Fibroblast of skin of left quadriceps (primary cell): ENCODE measurements at places on chromosomes 5 and 9.
A peak's percentile ranks its signal among the peaks of the same experiment; 100 is the strongest.

- DNase-seq: no peak
These were observed 31.2 kb upstream of the NDUFB6 start for GRCh38 chr9:32603914-32604852.

GRCh38 chr5:96075579-96076289, 114.1 kb upstream of the ELL2 start:
- DNase-seq: no peak

DNA sequence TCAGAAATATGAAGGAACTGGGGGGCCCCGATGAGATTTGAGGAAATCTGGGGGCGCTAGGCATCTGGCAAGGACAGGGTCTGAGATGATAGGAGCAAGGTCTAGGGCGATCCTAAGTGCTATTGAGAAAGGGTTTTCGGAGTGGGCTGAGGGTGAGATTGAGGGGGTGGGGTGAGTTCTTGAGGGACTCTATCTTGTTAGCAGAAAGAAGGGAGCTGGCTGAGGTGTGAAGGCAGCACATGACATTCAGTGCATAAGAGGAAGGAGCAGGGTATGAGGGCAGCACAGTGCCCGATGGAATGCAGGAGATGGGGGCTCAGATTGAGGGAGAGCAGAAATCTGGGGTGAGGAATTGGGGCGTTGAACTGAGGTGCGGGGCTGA, 640 bp downstream of the TRIM32 start:
- DNase-seq: no peak

DNA sequence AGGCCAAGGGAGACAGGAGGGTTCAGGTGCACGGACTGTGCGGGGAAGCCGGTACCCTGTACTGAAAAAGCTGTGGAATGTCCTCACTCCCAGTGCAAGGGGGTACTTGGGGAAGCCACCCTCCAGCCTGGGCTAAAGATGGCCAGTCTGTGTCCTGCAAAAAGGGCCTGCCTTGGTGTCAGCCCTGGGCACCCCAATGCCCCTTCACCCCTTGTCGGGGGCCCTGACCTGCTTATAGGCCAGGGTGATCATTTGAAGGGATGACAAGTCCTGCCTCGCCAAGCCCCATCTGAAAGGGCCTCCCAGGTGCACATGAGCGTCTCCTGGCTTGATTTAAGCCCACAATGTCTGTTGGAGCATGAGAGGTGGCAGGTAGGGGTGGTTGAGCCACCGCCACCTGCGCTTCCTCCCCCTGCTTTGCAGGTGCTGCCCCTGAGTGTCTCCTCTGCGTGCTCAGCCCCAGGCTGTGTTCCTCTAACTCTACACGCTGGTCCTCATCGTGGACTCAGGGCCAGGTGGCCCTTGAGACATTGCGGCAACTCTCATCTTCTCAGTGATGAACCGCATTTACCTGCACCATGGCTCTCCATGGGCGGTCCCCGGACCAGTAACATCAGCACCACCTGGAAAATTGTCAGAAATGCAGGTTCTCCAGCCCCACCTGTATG, 97.0 kb downstream of the ANKRD33B start:
- no peak for DNase-seq

DNA sequence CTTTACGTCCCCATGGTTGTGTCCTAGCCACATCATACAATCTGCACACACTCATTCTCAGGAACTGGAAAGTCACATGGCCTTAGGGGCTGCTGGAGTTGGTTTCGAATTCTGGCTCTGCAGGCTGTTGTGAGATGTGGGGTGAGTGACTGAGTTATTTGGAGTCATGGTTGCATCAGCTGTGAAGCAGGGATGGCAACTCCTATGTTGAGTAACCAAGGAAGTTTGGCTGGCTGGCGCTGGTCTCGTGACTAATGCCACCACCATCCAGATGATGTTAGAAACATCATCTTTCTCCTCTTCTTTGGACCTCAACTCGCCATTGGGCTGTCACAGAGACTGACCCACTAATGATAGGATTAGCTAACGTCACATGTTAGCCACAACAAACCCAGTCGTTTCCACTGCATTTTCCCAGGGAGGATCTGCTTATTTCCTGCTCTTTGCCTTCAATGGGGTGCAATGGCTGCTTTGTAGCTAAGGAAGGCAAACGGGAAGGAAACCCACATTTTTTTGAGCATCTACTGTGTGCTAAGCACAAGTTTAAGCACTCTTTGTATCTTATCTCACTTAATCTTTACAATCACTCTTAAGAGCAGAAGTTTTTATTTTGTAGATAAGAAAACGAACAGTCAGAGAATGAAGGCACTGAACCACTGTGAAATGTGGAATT, 78.1 kb upstream of the UBTD2 start:
- peak; percentile 94 for DNase-seq

DNA sequence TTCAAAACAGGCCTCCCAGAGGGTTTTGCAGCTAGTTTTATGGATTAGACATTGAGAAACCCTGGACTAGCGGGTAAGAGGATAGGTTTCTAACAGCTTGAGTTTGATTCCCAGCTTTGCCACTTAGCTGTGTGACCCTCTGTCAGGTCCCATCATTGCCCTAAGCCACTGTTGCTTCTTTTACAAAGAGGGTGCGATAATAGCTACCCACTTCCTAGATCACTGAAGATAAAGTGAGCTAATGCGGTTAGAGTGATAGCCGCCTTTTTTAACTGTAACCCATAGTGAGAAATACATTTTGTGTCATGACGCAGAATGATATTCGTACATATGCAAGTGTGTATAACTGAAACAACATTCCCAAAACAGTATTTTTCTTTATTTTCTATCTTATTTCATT, 40.3 kb downstream of the CSF1R start:
- DNase-seq: no peak

DNA sequence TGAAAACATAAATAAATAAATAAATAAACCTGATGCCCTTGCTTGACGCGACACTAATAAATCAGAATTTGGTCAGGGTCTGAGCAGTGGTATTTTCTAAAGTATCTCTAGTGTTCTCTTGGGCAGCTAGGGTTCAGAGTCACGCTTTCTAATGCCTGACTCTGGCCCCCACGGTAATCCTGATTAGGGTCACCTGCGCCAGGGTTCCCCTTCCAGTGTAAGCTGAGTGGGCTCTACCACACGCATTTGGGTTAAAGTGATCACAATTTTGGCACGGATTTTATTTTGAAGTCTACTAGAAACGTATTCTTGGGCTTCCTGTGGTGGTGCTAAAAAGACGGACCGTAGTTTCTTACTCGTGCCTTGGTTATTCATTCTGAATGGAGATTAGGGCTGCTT, 651 bp downstream of the TTC1 start:
- no peak for DNase-seq

- no peak for DNase-seq
These were observed 2.9 kb upstream of the FLT4 start for GRCh38 chr5:180652346-180652745.

DNA sequence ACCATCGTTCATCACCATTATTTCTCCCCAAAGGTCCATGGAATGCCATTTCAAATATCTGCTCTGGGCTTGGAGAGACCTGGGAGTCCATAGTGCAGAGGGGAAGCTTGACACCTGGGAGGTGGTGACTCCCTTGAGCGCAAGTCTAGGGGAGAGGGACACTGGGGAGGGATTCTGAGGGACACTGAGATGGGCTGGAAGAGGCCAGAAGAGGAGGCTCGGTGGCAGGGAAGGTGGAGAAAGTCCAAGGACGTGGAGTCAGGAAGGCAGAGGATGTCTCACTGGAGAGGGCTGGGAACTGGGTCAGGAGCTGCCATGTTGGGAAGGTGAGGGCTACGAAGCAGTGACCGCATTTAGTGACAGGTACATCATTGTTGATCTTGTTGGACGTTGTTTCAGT, 160.3 kb upstream of the MVB12B start:
- DNase-seq: no peak

DNA sequence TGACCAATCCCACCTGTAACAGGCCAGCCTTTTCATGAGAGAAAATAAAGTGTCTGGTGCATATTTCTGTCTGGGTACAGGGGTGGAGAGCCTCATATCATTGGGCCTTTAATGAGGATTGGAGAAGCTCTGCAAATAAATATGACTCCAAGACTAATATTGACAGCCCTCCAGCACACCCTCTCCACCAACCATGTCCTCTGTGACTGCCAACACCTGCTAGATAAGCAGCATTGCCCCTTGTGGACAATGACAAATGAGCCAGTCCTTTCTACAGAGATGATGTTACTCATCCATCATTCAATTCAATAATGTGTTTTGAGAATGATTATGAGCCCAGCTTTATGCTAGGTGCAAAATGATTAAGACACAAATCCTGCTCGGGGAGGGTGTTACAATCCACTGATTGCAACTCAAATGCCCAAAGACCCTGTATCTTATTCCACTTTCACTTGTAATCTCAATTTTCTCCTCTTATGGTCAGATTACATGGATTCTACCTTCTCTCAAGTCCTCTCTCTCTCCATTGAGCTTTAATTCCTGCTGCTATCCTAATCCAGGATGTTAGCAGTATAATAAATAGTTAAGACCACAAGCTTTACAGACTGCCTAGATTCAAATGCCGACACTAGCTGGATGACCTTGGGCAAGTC, 2.1 kb upstream of the GFRA3 start:
- DNase-seq: no peak

- DNase-seq: peak; percentile 29
These were observed 31.4 kb upstream of the ERGIC1 start for GRCh38 chr5:172802567-172803176.

DNA sequence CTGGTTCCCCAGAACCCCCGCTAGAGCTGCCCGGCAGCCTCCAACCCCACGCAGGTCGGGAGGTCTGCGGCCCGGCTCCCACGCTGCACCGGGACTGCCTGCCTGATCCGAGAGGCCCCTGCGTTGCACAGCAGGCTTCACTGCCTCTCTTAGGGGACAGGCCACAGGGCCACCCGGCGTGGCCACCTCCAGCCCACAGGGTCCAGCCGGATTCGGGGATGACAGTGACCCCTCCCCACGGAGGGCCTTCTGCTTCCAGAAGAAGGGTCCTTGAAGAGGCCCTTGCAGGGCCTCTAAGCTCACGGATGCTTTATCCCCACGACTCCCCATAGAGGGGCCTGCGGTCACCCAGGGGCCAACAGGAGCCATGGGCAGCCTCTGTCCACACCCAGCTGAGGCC, 66.1 kb upstream of the PPP1R26 start:
- DNase-seq: no peak

GRCh38 chr9:120924698-120925534, 1.7 kb downstream of the TRAF1 start:
- DNase-seq: no peak

- DNase-seq: no peak
These were observed 192.4 kb downstream of the ADAMTSL1 start for GRCh38 chr9:18666348-18666747.

DNA sequence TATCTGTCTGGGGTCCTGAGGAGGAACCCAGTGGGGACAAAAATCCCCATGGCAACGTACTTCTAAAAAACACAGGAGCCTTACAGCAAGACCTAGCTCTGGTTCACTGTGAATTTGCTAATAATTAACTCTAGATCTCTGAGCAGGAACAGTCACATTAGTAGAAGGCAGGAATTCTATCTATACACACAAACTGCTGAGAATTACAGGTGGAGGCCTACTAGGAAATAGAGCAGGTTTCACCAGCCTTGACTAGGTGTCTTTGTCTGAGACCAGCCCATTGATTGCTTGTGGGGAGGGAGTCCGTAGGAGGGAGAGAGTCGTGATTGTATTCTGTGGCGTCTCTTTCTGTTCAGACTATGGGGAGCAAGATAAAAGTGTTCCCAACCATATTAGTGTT, 44.8 kb downstream of the PRLR start:
- no peak for DNase-seq

GRCh38 chr9:16000811-16001210, 448.0 kb downstream of the CCDC171 start:
- no peak for DNase-seq

- no peak for DNase-seq
These were observed 270.3 kb upstream of the MAP3K1 start for GRCh38 chr5:56545016-56545415.

DNA sequence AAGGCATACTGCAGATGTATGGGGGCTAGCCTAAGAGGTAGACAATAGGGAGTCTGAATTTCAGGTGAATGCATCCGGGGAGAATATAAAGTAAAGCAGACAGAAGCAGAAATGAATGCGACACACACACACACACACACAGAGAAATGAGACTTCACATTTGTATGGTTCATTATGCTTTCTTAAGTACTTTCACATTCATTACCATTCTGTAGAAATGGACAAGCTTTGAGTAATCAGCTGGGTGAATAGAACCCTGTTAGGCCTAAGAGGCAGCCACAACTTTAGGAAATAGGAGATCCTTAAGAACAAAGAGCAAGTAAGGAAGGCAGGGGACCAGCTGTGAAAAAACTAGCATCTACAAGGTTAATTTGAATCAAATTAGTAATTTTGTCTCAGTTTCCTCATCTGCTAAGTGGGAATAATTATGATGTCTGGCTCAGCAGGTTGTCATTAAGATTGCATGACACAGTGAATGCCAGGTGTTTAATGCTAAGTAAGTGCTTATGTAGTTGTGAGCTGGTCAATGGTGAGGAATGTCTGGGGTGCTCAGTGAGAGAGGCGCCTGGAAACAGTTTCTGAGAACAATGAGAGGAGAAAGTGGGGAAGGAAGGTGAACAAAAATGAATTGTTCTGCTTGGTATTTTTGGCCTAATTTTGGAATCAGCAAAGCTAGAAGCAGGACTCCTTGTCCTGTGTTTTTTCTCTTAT, 265.8 kb upstream of the CLINT1 start:
- DNase-seq: no peak

DNA sequence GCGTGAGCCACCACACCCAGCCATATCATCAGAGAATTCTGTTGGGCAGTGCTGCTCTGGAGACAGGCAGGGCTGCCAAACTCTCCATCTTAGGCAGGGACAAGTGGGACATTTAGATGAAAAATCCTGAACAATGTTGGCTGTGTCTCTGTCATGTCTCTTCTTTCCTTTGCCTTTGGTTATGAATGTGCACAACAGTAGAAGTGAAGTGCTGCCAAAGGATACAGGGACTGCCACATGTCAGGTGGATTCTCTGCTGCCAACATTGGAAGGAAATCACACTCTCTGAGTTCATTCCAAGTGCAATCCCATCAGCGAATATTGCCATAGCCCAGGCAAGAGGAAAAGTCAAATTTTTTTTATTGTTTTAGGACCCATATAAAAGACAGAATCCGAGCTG, 348.8 kb downstream of the TRPM3 start:
- DNase-seq: no peak

DNA sequence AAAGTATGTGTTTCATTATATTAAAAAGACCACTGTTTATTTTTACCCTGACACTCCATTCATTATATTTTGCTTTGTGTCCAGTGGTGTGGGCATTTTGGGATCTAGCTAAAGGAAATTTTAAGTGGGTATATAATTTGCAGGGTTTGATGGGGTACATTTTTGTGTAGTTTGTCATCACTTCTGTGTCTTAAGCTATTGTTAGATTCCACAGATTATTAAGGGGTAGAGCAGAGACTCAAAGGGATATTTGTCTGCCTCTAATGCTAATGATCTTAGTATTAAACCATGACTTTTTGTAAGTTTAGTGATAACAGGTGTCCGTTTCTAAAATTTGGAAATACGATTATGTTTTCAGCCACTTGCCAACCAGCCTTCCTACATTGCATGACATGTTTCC, 731.6 kb downstream of the BRINP1 start:
- no peak for DNase-seq

- no peak for DNase-seq
These were observed 148.0 kb upstream of the GRIA1 start for GRCh38 chr5:153342487-153342886.

- DNase-seq: no peak
These were observed 137.1 kb upstream of the IRX2 start for GRCh38 chr5:2888520-2889060.

GRCh38 chr5:138725153-138725817, 27.9 kb upstream of the CTNNA1 start:
- no peak for DNase-seq

- DNase-seq: no peak
These were observed 634.9 kb upstream of the ZNF608 start for GRCh38 chr5:125381290-125381689.
